GF-D8 (cell line): ENCODE measurements at places on chromosomes 4 and X.

DNA sequence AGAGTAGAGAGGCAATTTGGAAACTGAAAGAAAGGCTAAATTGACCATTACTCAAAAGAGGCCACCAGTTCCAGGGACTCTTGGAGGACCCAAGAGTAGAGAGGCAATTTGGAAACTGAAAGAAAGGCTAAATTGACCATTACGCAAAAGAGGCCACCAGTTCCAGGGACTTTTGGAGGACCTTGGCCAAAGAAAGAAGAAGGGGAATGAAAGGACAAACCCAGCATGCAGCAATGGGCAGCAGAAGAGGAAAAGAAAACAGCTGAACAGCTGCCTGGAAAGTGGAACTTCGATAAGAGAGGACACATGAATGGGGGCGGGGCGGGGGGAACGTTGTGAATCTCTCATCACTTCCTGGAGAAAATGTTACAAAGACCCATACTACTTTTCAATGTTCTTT, 80.8 kb downstream of the PALLD start:
- DNase-seq = no peak

DNA sequence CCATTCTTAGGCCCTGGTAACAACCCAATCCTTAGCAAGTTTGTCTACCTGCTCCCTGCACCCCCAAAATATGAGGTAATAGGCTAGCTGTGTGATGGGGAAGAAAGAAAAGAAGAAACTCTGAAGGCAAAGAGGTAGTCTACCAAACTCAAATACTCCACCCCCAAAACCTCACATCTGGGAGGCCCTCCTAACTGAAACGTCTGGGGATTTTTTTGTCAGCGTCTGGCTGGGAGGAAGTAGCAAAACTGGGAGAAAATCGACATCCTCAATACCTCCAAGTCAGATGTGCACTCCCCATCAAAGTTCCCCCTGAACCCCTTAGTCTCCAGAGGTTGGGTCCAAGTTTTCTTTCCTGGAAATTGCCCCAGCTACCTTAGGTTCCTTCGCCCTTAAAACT, 1.0 kb downstream of the LAMP2 start:
- peak; percentile 1 for DNase-seq

GRCh38 chrX:109777749-109778148, 44.7 kb upstream of the ACSL4 start:
- DNase-seq = no peak

DNA sequence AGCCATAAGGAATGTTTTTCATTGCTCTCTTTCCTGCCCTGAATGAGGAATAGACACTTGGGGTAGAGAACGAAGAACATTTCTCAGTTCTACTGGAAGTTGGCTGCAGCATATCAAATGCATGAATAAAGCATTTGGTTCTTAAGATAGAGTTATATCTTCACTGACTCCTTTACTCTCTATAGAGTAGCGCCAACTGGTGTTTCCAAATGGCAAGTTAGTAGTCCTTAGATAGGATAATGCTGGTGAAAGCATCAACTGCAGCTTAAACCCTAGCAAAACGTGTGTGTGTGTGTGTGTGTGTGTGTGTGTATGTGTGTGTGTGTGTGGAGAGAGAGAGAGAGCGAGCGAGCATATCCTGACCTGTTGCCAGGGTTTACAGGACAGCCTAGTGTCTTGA, 62.2 kb upstream of the FRMPD4 start:
- no peak for DNase-seq

- DNase-seq = no peak
Observed at GRCh38 chr4:167616476-167616875, 382.2 kb upstream of the SPOCK3 start.

GRCh38 chr4:88414755-88415154, 36.1 kb downstream of the HERC6 start:
- DNase-seq = no peak

- DNase-seq = no peak
Observed at GRCh38 chr4:94728056-94728766, 29.5 kb upstream of the BMPR1B start.

DNA sequence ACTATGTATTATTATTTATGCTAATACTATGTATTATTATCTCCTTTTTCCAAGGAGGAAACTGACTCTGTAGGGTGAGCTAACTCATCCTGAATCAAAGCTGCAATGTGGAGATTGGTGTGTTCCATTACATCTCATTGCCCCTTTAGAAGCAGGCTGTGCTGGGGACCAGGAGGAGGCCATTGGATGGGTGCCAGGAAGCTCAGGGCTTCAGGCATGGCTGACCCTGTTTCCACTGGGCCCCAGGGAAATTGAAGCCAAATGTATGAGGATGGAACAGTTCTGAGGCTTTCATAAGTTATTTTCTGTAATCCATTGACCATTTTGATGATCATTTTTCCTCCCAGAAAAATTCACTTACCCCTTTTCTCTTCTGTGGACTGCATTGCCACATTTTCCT, 418.8 kb upstream of the ZFP42 start:
- no peak for DNase-seq

DNA sequence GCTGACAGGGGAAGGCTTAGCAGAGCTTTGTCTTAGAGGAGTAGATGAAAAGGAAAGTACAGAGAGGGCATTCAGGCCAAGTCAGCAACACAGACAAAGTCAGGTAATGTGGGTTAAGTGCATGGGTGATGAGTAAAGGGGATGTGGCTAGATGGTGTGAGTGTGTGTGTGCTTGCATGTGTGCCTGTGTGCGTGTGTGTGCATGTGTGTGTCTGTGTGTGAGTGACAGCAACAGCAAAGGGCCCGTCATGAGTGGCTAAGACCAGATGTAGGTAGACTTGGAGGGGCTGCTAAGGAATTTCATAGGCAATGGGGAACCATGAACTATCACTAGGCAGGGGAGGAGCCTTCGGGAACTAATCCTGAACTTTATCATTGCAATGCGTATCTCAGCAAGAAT, 2.2 kb upstream of the GPR78 start:
- no peak for DNase-seq

GRCh38 chr4:56375458-56375857, 11.8 kb downstream of the AASDH start:
- no peak for DNase-seq

GRCh38 chr4:174628191-174628590, 105.9 kb upstream of the HPGD start:
- DNase-seq = no peak
